Endodermal cell (in vitro differentiated cells): ENCODE measurements at places on chromosomes 5 and 9.

- DNase-seq, result no peak
Observed at GRCh38 chr5:163269624-163270023, 167.8 kb upstream of the CCNG1 start.

- no peak for DNase-seq
Observed at GRCh38 chr9:104280711-104281110, 186.6 kb downstream of the SMC2 start.

- DNase-seq, result no peak
Observed at GRCh38 chr5:156329171-156329611, 2.2 kb downstream of the SGCD start.

GRCh38 chr5:88877826-88878225, 5.2 kb downstream of the MEF2C start:
- DNase-seq, result no peak

DNA sequence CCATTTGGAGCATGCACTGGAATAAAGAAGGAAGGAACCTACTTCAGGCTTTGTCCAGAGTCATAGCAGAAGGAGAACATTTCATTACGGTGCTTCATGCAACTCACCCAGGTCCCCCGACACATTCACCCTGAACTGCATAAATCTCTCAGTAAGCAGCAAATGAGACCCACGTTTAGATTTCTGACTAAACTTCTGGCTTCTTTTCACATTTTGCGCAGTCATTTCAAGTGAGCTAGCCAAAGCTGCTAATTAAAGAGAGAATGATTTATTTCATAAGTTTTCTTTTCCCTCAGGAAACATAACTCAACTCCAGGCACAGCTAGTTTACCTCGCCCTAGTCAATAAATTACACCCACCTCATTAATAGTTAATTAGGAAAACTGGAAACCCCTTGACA, 88.6 kb upstream of the GAS1 start:
- no peak for DNase-seq

DNA sequence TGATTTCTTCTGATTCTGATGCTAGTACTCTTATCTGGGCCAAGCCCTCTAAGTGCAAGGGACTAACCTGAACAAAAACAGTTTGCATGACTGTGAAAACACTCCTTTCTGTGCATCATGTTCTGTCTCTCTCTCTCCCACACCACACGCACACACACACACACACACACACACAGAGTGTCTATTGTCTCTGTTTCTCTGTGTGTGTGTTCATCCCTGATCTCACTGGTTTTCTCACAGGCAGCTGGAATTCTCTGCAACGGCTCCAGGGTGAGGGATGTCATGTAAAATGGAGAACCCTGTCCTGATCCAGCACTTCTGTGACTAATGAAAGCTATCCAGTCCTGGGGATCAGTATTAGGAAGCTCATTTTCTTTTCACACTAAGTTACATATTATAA, 453.1 kb upstream of the RGMB start:
- no peak for DNase-seq

DNA sequence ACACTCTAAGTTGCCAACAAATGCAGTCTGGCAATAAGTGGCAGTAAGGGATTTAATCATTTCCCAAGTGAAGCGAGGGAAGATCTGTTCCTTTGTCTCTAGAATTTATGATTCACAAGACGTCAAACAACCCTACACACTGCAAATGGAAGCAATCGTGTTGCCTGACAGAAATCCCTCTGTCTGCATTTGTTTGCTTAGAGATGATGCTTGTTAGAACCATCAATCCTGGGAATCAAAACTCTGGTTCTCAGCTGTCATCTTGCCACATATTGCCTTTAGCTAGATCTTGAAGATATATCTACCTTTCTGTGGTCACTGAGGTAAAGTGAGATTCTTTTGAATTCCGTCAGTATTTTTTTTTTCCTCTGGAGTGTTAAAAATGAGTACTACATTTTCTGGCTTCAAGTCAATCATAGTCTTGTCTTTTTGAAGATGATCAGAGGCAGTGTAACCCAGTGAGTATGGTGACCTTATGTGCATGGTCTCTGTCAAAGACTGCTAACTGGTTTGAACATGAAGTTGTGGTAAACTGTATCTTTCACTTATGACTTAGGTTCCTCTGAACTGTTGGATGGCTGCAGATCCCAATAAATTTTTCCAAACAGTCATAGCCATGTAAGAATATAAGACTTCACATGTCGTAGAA, 106.4 kb upstream of the STARD4 start:
- DNase-seq, result no peak

GRCh38 chr9:135615666-135616618, 23.4 kb downstream of the GLT6D1 start:
- DNase-seq, result peak; percentile 65

- no peak for DNase-seq
Observed at GRCh38 chr9:134705786-134706185, 64.2 kb downstream of the COL5A1 start.

- DNase-seq, result no peak
Observed at GRCh38 chr5:171946000-171946781, 60.2 kb downstream of the FBXW11 start.

GRCh38 chr5:25649628-25650265, 1005.0 kb upstream of the CDH10 start:
- DNase-seq, result no peak

DNA sequence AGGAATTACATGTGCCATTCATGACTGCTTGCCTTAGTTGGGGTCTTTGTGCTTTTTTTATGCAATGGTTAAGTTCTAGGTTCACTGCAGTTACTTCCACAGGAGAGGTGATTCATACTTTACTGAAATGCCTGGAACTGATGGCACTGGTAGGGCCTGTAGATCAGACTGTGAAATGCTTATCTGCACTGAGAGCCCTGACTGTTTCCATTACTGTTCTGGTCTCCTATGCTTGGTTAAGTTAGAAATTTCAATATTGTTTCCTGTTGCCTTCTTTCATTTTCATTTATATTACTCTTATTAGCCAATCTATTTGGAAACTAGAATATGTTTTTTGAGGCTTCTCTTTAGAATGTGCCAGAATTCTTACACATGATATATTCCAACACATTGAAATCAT, 484.1 kb upstream of the SEMA6A start:
- DNase-seq, result no peak

DNA sequence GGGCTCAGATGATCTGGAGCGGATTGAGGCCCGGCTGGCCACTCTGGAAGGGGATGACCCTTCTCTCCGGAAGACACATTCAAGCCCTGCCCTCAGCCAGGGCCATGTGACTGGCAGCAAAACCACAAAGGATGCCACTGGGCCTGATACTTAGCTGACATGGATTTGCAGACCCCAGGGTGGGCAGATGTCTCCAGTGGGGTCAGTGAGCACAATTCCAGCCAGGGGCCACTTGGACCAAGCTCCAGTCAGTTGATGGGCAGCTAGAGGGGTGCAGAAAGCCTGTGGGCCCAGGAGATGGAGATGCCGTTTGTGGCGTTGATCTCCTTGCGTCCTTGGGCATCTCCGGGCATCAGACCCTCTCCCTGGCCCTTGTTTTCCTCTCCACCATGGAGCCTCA, 46.7 kb downstream of the PSD2 start:
- DNase-seq, result no peak

- DNase-seq, result no peak
Observed at GRCh38 chr9:27471366-27471765, 52.7 kb upstream of the IFNK start.

DNA sequence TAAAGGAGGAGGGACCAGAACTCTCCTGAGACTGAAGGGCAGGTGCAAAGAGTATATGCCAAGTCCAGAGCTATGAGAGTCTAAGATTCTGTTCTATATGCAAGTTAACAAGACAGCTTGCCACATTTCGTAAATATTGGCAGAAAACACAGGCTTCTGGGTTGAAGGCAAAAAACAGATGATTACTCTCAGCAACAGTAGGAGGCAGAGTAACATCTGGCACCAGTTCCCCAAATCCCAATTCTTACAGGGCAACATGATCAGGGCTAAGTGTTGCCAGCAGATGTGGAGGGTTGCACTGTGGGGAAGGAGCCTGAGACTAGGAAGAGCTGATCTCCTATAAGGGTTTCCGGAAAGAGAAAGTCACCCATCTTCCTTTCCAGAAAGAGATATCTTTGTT, 179.4 kb downstream of the PJA2 start:
- no peak for DNase-seq

DNA sequence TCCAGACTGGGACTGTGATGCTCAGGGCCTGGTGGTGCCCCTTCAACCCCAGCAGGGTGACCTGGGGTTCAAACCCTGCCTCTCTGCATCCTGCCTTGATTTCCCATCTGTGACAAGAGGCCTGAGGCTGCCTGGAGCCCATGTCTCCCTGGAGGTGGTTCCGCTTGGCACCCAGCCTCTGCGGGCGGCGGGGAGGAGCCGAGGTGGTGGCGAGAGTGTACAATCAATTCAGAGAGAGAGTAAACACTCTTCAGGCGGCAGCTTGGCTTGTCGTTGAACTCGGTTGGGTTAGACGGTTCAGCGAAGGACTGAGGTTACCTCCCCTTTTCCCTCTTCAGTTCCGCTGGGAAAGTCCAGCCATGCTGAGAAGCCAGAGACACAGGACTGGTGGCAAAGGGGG, 39.3 kb downstream of the NTNG2 start:
- DNase-seq, result no peak

DNA sequence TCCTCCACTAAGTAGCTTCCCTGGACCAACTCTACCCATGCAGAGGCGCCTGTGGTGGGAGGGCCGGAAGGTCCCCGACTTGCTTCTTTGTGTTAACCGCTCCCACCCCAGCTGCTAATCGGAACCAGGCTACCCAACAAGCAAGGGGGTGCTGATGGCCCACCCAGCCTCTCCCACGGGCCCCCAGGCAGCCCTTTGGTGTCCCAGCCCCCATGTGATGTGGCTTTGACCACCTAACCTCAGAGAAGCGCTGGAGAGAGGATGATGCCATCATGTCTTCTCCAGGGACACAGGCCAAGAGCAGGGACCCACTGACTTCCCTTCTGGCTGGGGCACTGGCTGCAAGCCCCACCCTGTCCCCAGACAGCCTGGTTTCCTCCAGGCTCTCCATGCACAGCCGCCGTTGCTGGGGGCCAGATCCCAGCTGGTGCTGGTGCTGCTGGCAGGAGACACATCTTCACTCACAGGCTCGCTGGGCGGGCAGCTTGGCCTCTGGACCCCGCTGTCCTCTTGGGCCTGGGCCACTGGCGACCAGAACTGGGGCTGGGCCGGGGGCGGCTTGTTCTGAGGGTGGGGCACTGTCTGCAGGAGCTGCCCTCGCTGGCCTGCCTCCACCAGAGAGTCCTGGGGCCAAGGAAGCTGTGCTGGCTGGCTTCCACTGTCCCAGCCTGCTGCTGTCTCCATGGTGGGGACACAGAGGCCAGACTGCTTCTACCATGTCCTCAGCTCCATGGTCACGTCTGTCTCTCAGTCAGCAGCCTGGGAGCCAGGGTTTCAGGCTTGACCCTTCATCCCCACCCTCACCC, 27.8 kb downstream of the LAMC3 start:
- DNase-seq, result no peak

DNA sequence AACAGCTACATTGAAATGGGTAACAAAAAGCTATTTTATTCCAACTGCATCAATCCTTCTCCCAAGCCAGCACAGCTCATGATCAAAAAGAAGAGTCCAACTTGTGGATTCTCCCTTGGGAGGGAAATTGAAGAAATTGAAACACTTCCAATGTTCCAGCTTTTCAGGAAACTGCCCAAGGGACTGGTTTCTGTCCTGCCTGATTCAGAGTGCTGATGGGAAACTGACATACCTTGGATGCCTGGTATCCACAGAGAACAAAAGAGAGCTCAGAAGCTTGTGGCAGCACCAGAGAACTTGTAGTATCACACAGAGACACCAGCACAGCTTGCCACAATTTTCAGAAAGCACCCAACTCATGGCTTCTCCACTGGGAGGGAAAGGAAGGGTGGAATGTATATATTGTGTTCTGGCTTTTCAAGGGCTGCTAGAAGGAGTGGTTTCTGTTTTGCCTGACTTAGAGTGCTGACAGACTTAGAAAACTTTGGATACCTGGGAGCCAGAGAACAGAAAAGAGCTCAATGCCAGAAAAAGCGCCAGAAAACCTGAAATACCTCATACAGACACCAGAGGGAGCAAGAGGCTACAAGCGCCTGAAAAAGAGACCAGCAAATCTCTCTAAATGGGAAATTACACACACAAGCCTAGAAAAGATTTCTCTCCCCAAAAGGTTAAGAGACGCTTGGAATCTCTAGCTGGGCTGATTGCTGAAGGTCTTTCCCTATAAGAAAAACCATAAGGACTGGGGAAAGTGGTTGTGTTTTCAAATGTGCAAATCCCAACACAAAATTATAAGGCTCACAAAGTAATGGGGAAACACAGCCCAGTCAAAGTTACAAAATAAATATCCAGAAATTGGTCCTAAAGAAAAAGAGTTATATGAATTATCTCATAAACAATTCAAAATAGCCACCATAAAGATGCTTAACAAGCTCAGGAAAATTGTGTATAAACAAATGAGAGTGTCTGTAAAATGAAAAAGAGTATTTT, 178.8 kb downstream of the SPOCK1 start:
- peak; percentile 85 for DNase-seq

DNA sequence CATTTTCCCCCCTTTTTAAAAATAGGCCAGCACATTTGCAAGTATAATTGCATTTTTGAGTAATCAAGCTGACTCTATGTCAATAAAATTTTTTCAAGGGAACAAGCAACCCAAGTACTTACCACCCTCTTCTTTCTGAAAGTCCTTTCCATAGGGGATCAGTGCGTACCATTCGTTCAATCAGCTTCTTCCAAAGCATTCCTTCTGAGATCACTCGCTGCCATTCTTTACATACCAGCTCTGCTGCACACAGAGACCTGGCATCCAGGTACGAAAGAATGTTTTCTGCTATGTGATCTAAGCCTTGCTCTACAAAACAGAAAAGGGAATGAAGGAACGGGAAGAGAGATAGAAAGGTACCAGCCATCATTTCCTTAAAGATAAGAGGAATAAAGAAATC, 106.6 kb downstream of the FBXW11 start:
- DNase-seq, result no peak

DNA sequence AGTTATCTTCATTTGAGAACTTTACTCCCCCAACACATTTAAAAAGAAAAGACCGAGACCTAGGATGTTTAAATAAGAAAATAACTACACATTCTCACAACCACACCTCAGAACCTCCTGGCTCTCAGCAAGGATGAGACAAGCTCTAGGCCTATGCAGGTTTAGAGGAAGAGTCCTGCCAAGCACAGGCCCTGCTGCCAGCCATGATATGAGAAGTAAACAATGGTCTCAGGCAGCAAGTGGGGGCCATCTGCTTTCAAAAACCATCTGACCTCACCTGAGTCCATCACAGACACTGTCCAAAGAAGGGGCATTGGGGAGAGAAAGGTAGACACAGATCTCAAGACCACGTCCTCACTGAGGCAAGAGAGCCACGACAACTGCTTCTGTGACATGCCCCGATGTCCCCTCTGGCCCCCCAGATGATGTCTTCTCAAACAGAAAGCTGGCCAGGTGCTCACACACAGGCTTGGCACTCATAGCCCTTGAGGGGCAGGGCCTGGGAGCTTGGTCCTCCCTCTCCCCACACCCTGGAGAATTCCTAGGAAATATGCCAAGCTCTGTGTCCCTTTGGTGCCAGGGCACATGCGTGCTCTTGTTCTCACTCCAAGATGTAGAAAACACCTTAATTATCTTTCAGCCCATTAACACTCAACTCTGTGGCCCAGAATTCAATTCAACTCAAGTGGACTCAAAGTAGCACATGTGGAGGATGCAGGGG, 150.4 kb downstream of the FSTL4 start:
- DNase-seq, result no peak
